ENCODE measurements at places on chromosomes 3 and 15.

- H3K4me3 ChIP-seq = no peak overlapping the region
- no peaks in the 10 kb centered on the region for H3K27me3 ChIP-seq
- H3K4me1 ChIP-seq = no peaks in the 10 kb centered on the region
- H3K36me3 ChIP-seq = no peaks in the 10 kb centered on the region
- no peak for DNase-seq
Observed at GRCh38 chr3:21729888-21730459, 21.0 kb downstream of the ZNF385D start.

DNA sequence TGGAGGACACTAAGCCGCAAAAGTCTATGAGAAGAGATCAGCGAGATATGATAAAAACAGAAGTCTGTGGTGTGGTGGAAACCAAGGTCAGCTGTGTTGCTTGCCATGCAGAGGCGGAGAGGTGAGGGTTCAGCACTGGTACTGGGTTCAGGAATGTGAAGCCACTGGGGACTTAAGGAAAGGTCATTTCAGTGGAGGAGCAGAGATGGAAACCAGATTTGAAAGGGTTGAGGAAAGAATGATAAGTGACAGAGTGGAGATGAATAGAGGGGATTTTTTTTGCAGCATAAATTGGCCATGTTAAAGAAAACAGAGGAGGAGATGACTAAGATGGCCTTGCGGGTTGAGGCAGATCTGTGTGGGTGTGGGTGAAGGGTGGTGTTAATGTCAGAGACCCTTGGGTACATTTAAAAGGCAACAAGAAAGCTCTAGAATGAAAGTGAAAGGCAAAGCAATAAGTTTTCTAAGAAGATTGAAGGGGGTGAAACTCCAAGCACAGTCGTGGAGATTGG is 265.5 kb downstream of the ADAMTSL3 start:
- H3K36me3 ChIP-seq = no peaks in the 10 kb centered on the region
- no peaks in the 10 kb centered on the region for H3K27me3 ChIP-seq
- H3K27ac ChIP-seq = no peak overlapping the region
- no peak overlapping the region for H3K4me3 ChIP-seq
- DNase-seq = no peak
- no peaks in the 10 kb centered on the region for H3K4me1 ChIP-seq

DNA sequence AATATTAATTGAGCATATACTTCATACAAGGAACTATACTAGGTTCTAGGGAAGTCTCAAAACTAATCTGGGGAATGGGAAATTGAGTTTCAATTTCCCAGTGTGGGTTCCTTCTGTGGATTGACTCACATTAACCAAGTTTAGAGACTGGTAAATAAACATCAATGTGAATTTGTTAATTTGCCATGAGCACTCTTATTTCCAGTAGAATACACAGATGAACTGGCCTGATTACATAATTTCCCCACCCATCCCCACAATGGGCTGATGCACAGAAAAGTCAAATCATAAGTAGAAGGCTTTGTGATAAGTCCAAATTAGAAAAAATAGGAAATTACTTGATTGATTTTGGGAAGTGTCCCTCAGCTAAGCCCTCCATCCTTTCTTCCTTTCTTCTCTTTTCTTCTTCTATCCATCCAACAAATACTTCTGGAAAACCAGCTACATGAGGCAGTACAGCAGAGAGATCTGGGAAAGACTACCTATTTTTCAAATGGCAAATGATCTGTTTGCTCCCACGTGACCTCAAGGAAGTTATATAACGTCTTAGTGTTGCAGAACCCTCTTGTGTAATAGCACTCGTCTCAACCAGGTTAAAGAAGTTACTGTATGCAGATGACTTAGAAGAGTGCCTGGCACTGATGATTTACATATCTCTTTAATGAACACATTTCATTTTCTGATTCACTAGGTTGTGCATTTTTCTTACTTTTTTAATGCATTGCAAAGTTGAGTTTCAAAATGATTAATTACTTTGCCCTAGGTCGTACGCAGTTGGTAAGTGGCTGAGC is 312.3 kb downstream of the SV2B start:
- H3K27ac ChIP-seq = no peak overlapping the region
- peaks cover 3% of the 10 kb centered on the region for H3K4me1 ChIP-seq
- no peak overlapping the region for H3K4me3 ChIP-seq
- no peaks in the 10 kb centered on the region for H3K36me3 ChIP-seq
- no peak for DNase-seq

DNA sequence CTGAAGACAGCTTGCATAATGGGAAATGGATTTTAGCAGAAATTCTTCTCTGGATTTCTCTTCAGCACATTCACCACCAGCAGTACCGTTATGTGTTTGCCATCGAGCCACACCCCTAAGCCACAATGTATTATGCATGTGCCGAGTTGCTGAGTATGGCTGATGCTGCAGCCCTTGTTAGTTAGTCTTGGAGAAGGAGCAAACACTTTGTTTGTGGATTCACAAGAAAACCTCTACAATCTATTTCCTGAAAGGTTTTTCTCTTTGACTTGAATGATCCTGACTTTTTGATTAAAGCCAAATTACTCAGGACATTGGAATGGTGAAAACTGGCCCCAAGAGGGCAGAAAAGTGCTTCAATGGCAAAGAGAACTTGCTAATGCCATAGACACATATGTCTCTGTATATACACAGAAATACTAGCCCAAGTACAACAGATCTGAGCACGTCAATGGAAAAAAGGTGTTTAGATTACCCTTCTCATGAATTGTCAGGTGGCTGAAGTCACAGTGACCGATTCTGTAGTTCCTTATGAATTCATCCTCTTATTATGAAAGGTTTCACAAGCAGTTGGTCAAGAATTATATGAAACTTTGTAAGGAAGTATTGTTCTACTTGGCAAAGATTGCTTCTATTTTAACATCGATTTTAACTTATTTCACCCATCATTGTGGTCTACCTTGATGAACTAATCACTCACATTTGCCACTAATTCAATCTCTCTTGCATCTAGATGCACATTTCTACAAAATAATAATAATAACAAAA is 103.0 kb downstream of the P3H2 start:
- no peaks in the 10 kb centered on the region for H3K27me3 ChIP-seq
- H3K36me3 ChIP-seq = no peaks in the 10 kb centered on the region
- no peak overlapping the region for H3K27ac ChIP-seq
- no peak overlapping the region for H3K4me3 ChIP-seq
- no peak for DNase-seq

DNA sequence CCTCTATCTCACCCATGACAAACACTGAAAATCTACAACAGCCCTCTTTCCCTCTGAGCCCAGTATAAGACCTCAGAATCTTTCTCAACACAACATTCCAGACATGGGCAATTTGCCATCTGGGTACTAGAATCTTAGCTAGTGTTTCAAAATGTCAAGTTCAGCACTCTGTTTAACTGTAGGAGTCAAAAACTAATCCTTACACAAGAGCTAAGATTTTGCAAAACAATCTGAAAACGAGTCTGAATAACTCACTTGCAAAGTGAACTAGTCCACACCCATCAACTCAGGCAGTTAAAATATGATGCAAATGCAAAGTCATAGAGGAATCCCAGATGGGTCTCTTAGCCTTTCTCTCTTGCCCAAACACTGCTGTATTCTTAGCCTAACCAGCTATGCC is 67.8 kb downstream of the GPR176 start:
- no peak overlapping the region for H3K27ac ChIP-seq
- H3K27me3 ChIP-seq = no peaks in the 10 kb centered on the region
- H3K4me1 ChIP-seq = no peaks in the 10 kb centered on the region
- DNase-seq = no peak

- no peaks in the 10 kb centered on the region for H3K4me1 ChIP-seq
- no peak overlapping the region for H3K4me3 ChIP-seq
- H3K36me3 ChIP-seq = peaks cover 2% of the 10 kb centered on the region
- no peak for DNase-seq
- no peak overlapping the region for H3K27ac ChIP-seq
Observed at GRCh38 chr3:188884299-188885043, 287.3 kb upstream of the TPRG1 start.

GRCh38 chr15:45715528-45715927 is 80.7 kb downstream of the SQOR start:
- H3K4me3 ChIP-seq = no peak overlapping the region
- DNase-seq = no peak
- no peaks in the 10 kb centered on the region for H3K36me3 ChIP-seq

GRCh38 chr3:118782755-118783202 is 251.9 kb downstream of the IGSF11 start:
- no peaks in the 10 kb centered on the region for H3K36me3 ChIP-seq
- H3K27ac ChIP-seq = no peak overlapping the region
- no peaks in the 10 kb centered on the region for H3K4me1 ChIP-seq
- no peak for DNase-seq

DNA sequence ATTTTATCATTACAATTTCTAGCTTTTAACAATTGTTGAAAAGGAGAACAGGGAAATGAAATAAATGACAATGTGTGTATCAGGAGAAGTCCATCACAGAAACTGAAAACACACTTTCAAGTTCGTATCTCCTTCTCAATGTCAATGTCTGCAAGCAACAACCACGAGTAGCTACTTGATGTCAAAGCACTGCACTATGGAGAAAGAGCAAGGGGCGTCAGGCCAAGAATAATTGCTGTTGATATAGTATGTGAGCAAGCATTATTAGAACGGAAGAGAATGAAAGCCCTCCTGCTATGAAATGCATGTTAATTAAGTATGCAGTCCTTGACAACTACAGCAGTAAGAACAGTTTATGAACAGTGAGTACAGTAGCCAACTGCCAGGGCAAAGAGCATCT is 1250.1 kb downstream of the ZPLD1 start:
- no peak for DNase-seq
- H3K4me3 ChIP-seq = no peak overlapping the region
- no peak overlapping the region for H3K27ac ChIP-seq
- H3K4me1 ChIP-seq = no peaks in the 10 kb centered on the region
- H3K27me3 ChIP-seq = no peaks in the 10 kb centered on the region
- H3K36me3 ChIP-seq = no peaks in the 10 kb centered on the region

Data from natural killer cell (primary cell).